ENCODE measurements at places on chromosomes 16 and 17.

DNA sequence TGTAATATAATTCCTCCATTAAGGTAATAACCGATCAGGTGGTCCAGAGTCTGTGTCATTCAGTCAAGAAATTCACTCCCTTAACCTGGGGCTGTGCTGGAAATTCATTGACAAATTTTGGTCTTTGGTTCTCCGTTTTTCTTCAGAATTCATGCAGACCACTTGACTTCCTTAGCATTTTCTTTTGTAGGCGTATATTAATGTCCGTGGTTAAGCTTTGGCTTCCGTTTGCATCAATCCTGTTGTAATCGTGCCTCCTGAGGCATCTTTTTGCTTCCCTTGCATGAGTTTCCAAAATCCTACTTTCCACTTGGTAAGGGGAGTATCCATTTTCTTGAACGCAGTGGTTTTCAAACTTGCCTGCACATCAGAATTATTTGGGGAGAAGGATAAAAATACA is 9.0 kb downstream of the LRRC37B start:
- DNase-seq, result no peak

DNA sequence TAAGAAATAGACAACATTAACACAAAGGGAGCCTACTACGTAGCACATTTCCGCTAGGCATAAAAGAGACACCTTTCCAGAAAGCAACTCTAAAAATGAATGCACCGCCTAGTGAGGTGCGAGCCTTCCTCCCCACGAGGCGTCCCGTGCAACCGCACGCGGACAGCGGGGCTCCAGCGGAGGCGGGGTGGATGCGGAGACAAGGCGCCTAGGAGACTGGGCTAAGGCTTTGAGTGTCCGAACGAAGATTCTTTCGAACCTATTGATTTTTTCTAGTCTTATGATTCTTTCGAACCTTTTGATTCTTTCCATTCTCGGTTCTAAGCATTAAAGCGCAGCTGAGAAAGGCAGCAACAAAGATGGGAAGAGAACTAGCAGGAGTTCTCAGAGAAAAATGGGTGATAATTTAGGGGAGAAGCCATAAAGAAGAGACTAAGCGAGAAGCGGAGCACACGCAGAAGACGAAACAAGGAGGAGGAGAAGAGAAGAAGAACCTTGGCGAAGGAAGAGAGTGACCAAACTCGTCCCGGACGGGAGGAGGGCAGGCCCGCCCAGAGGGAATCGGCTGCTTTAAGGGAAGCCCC is 394 bp upstream of the CPD start:
- no peak for DNase-seq

GRCh38 chr17:73759734-73760438 is 115.6 kb upstream of the SDK2 start:
- DNase-seq, result no peak

DNA sequence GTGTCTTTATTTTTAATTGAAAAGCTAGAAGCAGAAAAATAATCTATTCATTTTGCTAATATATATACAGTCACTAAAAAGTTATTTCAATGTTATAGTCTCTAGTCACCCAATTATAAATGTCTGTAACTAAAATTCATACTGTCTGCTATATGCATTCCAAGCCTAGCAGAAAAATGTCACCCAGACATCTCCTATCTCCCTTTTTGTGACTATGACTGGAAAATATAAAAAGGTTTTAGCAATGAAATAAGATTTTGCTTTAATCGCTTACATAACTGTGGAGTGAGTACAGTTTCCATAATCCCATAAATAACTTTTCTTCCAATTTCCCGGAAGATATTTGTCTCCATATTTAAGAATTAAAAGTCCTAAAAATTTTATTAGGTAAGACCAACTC is 88.6 kb downstream of the BRIP1 start:
- DNase-seq, result no peak

- no peak for DNase-seq
These were observed 28.9 kb downstream of the GSPT1 start for GRCh38 chr16:11886881-11887280.

DNA sequence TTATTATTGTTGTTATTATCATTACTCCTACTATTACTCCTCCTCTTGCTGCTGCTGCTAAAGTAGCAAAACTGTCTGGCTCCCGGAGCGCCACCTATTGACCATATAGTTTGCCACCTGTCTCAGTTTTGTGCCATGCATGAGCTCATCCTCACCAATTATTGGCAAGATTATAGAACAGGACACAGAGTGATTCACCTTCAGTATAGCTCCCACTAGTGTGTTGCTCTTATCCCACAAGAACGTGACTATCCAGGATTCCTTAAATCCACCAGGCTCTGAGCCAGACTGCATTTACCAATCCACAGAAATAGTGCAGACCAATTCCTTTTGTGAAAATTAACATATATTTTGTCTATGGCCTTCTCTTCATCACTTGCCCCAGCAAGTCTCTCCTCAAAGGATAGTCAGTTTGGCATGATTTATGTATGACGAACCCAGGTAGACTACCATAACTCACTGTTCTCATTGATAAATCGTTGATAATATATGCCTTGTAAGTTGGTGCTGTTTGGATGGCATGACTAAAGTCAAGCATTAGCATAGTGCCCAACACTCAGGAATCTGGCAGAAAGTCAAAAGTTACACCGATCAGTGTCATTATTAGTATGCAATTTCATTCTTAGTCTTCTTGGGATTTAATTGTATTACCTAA is 405.5 kb upstream of the HSBP1 start:
- no peak for DNase-seq

DNA sequence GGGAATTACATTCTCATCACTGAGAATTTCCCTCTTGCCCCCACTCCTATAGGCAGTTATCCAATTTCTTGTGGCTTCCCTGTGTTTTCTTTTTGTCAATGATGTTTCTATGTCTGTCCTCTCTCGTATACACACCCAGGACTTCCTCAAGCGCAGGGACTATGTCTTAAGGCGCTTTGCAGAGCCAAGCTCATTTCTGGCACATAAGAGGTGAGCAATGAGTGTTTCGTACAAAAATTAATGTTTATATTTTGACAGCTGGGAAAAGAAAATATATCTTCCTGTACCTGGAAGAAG is 947 bp downstream of the DDX42 start:
- no peak for DNase-seq

DNA sequence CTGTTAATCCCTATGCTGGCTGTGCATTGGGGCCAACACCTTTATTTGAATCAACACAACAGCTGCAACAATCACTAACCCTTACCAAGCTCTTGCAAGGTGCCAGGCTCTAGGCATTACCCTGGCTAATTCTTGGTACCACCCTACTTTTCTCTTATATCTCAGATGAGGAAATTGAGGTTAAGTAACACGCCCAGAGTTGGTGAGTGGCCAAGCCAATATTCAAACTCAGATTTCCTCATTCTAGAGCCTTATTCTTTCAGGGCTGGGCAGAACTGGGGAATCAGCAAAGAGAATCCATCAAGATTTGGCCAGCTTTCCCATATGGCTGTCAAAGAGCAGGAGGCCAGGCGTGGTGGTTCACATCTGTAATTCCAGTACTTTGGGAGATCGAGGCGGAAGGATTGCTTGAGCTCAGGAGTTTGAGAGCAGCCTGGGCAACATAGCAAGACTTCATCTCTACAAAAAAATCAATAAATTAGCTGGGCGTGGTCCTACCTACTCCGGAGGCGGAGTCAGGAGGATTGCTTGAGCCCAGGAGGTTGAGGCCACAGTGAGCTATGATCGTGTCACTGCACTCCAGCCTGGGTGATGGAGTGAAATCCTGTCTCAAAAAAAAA is 23.7 kb downstream of the ARSG start:
- no peak for DNase-seq

- DNase-seq, result no peak
These were observed 282.5 kb upstream of the SALL1 start for GRCh38 chr16:51433599-51433998.

- no peak for DNase-seq
These were observed 97.5 kb downstream of the OR1D5 start for GRCh38 chr17:2965621-2966595.

Data from activated CD4-positive, CD25-positive, alpha-beta regulatory T cell (primary cell).